CMK (cell line): ENCODE measurements at places on chromosomes 1 and 21.
A peak's percentile ranks its signal among the peaks of the same experiment; 100 is the strongest.

DNA sequence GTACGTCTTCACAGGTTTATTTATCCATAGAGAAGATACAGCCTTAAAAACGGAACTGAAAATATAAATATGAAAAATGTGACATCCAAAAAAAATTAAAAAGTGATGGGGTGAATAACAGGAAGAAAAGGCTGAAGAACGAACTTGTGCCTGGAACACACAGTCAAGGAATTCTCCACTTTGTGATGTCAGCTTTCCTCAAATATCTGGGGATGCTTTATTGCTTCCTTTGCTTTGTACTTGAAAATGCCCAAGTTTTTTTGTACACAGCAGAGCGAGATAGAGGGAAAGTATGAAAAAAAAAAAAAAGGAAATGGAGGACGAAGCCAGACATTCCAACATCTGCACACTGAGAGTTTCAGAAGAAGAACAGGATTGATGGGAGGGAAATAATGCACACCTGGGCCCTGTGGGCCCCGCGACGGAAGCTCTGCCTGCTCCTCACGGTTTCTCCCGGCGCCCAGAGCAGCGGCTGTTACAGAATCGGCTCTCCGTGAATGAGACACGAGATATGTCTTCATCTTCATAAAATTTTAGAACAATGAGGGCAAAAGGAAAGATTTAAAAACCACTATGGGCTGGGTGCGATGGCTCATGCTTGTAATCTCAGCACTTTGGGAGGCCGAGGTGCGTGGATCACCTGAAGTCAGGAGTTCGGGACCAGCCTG lies 10.0 kb upstream of the LRRC3 start:
- DNase-seq = no peak

DNA sequence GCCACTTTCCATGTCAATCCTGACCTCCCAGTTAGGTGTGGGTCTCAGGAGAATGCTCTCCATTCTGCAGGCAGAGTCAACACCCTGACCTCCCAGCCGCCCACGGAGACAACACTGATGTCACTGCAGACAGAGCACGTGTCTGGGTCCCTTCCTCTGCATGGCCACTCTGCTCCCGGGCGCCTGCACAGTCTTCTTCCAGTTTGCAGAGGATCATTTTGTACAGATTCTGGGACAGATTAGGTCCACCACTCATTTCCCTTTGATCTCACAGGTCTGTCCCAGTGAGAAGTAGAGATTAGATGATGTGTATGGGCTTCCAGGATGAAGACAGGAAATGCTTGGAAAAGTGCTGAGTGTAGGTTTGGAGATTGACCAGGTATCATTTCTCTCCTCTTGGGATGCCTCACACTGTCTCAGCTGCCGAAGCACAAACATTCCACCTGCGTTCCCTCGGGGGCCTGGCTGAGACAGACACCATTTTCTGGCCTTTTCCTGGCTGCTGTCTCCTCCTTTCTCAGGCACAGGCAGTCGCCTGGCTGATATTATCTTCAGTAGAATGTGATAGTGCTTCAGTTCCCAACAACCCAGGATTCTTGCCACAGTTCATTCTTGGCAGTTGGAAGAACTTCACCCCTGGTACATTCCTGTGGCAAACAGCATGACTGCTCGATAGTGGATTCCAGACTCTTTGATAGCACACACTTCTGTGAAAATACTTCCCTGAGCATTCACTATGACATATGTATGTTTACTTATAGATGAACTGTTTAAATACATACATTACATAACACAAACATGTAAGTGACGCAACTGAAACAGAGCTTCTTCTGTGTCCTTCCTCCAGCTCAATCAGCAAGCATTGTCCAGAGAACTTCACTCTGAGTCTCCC lies 7.9 kb downstream of the MYBPHL start:
- no peak for DNase-seq

DNA sequence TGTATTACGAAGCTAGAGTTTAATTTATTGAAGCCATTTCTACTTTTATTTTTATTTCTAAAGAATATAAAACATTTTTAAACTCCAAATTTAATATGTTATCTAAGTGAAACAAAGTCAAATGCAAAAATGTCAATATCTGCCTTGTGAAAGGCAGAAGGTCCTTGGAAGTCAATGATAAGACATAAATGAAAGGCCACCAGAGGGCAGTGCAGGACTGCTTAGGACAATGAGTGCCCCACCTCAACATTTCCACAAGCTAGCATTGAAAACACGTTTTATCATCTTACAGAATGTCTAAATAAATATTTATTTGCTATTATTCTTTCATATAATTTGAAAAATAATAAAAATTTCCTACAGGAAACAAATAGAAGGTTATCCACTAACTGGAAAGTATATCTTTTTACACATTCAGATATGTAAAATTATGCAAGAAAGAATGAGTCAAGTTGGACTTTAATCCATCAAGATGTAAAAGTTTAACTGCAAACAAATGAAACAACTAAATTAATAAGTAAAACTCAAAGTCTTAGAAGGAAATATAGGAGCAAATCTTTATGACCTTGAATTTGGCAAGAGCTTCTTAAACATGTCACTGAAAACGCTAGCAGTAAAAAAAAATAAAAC lies 140.1 kb upstream of the FMN2 start:
- DNase-seq = peak; percentile 77

DNA sequence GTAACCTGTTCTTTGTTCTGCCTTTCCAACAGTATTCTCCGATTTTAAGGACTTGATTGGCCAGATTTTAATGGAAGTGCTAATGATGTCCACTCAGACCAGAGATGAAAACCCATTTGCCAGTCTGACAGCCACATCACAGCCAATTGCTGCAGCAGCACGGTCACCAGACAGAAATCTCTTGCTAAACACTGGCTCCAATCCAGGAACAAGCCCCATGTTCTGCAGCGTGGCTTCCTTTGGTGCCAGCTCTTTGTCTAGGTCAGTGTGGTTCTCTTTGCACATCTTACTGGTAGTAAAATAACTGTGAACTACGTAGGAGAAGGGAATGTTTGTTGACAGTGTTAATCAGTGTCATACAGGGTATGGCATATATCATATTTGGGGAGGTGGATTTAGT lies 72.7 kb downstream of the UBE4B start:
- DNase-seq = no peak

- DNase-seq = no peak
Measured at GRCh38 chr1:206456577-206457370, 13.5 kb upstream of the IKBKE start.

- DNase-seq = no peak
Measured at GRCh38 chr1:38273196-38273804, 226.7 kb upstream of the POU3F1 start.

- DNase-seq = no peak
Measured at GRCh38 chr1:100036718-100037655, 67.2 kb downstream of the SLC35A3 start.
